ENCODE measurements at places on chromosomes 4 and X. TPM values are rescaled to one million over a fixed set of nuclear protein-coding genes. Genes with fewer than 3 reads are reported as not detected.

EDA gene
- 2.8 TPM for total RNA-seq

ENPEP gene
- total RNA-seq, result 6.1 TPM

CTAG1B gene
- not detected for total RNA-seq

RXFP1 gene
- not detected for total RNA-seq

RIBC1 gene
- 0.85 TPM for total RNA-seq

GABRA4 gene
- total RNA-seq, result 1.3 TPM

RHOXF2B gene
- not detected for total RNA-seq

UGT2A1 gene
- total RNA-seq, result not detected

PNCK gene
- 18.4 TPM for total RNA-seq

HTN1 gene
- not detected for total RNA-seq

ATP1B4 gene
- not detected for total RNA-seq

PDZD4 gene
- 36.8 TPM for total RNA-seq

RAB33A gene
- not detected for total RNA-seq

CENPC gene
- total RNA-seq, result 12.4 TPM

PABPC1L2A gene
- total RNA-seq, result not detected

PROM1 gene
- total RNA-seq, result 4.6 TPM

SLC25A43 gene
- total RNA-seq, result 12.6 TPM

Measured in gastroesophageal sphincter (tissue), 4 donors.